ENCODE measurements at places on chromosomes 5 and 9. TPM values are rescaled to one million over a fixed set of nuclear protein-coding genes. Genes with fewer than 3 reads are reported as not detected.

FAM151B gene
- total RNA-seq = 1.1 TPM

PCDHAC2 gene
- 3.7 TPM for total RNA-seq

DNA sequence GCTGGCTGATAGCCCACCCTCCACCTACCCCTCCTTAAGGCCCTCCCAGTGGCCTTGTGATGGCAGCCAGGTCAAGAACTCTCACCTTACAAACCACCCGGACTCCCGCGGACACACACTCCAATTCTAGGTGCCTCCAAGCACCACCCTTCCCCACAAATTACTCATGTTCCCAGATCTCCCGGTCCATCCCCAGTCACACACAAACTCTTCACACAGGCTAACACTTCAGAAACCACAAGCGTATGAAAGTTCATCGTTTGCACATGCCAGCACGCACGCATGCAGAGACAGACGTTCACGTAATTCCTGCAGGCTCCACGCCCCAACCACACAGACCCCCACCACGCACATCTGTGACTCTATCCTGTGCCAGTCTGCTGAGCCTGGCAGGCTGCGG, 18.0 kb downstream of the NR5A1 start:
- H3K27ac ChIP-seq = no peak overlapping the region
- peaks cover 3% of the 10 kb centered on the region for H3K4me1 ChIP-seq
- DNase-seq = no peak
- H3K27me3 ChIP-seq = peaks cover 7% of the 10 kb centered on the region
- no peaks in the 10 kb centered on the region for H3K36me3 ChIP-seq

- no peak overlapping the region for H3K27ac ChIP-seq
- H3K4me1 ChIP-seq = peaks cover 8% of the 10 kb centered on the region
- no peaks in the 10 kb centered on the region for H3K36me3 ChIP-seq
- H3K27me3 ChIP-seq = no peaks in the 10 kb centered on the region
Measured at GRCh38 chr9:77271023-77271690, 93.8 kb downstream of the VPS13A start.

GRCh38 chr5:135016861-135017290, 17.2 kb downstream of the PITX1 start:
- no peaks in the 10 kb centered on the region for H3K36me3 ChIP-seq
- H3K27ac ChIP-seq = no peak overlapping the region
- H3K4me3 ChIP-seq = no peak overlapping the region
- DNase-seq = no peak
- H3K27me3 ChIP-seq = no peaks in the 10 kb centered on the region
- no peaks in the 10 kb centered on the region for H3K4me1 ChIP-seq

Measured in H1 (cell line).